Right hindlimb (tissue), 1 donor: ENCODE measurements at places on chromosomes 7 and 10.
A peak's percentile ranks its signal among the peaks of the same experiment; 100 is the strongest.

GRCh38 chr10:70660722-70661121, 11.6 kb upstream of the ADAMTS14 start:
- peak; percentile 19 for DNase-seq

GRCh38 chr7:43856996-43857395, 12.3 kb downstream of the MRPS24 start:
- no peak for DNase-seq

GRCh38 chr7:43960933-43961332, 34.7 kb downstream of the UBE2D4 start:
- DNase-seq: no peak

GRCh38 chr10:23693925-23694324, 255.1 kb downstream of the OTUD1 start:
- DNase-seq: peak; percentile 33

DNA sequence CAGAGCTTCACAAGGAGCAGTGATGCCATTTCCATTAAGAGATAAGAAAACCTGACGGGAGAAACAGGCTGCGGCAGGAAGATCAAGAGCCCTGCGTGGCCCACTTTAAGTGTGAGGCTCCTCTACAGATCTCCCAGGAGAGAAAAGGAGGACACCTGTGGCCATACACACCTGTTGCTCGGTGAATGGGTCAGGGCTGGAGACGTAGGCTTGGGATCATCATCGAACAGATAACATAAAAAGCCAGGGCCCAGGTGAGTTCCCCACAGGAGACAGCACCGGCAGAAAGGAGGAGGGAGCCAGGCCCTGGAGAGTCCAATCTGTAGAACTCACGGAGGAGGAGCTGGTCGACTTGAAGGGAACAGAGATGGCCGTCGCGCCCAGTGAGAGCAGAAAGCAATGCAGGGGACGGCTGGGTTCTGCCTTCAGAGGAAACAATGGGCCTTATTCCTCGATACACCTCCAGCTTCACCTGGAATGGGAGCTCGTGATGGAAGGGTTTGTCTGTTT, 556.8 kb downstream of the DNAJB6 start:
- DNase-seq: no peak

DNA sequence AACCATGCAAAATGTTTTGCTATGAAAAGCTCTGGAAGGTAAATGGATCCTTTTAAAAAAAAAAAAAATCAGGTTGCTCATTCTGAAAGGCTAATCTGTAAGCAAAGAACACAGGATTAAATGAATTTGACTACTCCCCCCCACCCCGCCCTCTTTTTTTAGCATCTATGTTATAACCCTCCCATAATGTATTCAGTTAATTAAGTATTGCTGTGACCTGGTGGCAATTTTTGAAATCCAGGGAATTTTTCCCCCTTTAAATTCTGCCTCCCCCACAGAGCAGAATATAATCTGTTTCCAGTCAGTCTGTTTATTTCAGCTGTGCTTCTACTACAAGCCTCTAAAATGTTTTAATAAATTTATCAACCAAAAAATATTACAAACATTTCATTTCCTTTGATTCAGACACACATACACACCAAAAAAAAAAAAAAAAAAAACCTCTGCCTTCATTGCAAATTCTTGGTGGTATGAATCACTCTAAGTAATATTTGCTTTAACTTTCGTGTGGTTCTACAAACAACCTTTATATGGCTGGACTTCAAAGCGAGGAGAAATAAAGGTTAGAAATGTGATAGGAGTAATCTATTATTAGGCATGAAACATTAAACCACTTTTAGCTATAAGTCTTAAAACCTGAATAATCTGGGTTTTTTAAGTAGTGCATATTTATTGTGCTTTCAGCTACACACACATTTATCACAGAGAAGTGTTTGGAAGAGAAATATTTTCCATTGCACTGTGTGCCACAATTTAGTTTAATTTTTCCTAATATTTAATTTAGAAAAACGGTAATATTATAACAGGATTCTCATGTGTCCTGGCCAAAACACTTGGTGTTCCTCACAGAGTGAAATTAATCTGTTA, 64.4 kb upstream of the ARID5B start:
- DNase-seq: no peak
